ENCODE measurements at places on chromosomes 4 and X.

GRCh38 chr4:66955784-66956183 is 589.5 kb downstream of the CENPC start:
- no peak for DNase-seq

- DNase-seq = no peak
Measured at GRCh38 chr4:111776561-111776960, 368.7 kb upstream of the FAM241A start.

- DNase-seq = no peak
Measured at GRCh38 chr4:165515201-165515600, 136.4 kb downstream of the CPE start.

DNA sequence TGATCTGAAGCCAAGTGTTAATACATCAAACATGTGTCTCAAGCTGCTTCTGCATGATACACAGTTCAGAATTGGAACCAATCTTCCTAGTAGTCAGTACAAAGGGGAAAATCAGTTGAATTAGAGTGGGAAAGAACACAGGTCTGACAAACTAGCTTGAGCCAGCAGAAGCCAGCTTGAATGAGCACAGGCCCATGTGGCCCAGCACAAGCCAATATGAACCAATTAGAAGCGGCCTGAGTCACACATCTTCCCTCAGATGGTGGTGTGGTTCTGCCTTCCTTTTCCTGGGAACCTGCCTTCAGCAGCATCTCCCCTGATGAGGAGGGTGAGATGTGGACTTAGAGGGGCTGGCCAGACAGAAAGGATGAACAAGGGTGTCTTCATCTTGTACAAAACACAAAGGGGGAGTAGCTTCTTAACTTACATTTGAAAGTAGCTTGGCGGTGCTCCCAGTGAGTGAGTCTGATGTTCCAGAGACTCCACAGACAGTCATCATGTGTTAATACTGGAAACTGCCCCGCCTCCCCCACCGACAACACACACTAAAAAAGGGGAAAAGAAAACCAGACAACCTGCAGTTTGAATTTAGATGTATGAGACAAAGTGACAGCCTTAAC is 72.0 kb downstream of the FRMPD4 start:
- DNase-seq = no peak

DNA sequence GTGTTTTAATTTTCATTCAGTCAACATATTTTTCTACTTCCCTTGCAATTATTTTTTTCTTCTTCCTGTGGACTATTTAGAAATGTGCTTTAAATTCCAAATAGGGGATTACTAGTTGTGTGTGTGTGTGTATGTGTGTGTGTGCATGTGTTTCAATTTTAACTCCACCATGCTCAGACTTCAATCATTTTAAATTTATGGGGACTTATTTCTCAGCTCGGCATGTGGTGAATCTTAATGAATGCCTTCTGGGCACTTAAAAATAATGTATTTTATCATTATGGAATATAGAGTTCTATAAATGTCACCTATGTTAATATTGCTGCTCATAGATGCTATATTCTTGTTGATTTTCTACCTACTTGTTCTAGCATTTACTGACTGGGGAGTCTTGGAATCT is 465.6 kb upstream of the PRKX start:
- DNase-seq = no peak

Measured in CD4-positive, alpha-beta T cell treated with Interleukin-17A for 4 hours (primary cell).